ENCODE measurements at places on chromosomes 7 and 10.

GRCh38 chr7:151081170-151082101 lies 827 bp upstream of the FASTK start:
- no peak for DNase-seq

DNA sequence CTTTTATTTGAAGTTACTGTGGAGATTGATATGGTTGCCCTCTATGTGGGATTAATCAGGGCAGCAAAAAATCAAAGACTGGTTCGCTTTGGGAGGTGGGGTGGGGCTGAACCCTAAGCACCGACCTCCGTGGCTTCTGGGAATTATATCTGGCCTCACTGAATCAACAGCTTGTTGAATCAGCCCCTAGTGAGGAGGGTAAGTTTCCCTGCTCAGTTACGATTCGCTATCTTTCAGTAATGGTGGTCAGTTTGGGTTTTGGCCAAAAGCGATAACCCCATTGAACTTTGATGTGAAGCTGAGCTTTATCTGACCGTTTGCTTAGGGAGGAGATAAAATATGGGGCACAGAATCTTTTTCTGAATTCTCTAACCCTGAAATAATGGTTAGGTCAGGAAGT lies 16.6 kb upstream of the ARPC1A start:
- DNase-seq, result no peak

DNA sequence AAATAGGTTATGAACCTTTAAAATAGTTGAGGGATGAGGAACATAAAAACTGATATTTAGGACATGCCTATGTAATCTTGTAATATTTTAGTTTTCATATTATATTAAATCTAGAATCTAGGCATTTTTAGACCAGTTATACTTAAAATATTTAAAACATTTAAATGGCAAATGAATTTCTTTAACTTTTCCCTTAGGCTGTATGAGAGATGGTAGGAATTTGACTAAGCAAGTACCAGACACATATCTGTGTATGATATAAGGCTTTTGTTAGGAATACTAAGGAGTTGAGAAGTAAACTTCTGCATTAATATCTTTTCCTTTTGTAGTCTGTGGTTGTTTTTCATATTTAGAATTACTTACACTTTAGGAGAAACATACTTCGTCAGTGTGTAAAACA lies 25.1 kb downstream of the SEPTIN7 start:
- no peak for DNase-seq

DNA sequence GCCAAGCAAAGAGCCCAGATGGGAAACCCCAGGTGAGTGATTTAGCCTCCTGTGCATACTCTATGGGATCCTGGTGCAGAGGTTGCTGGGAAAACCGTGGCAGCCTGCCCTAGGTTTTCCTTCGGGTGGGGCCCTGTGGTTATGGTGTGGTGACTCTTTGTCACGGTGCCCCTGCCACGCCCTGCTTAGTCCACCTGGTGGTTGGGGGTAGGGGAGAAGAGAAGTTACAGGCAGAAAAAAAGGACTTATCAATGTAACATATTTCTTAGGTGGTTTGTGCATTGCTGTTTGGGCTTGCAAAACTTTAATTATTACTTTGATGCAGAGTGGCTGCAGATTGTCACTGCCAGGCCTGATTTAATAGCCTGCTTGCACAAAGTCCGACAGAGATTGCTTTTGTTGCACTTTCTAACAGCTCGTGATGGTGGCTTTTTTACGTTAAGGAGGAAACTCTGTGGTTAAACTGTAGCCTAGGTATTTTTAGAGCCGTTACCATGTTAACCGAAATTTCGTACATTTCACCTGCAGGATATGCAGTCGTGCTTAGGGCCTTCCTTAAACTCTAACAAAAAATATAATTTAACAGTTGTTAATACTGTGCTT lies 197.4 kb downstream of the RNLS start:
- peak; percentile 85 for DNase-seq

DNA sequence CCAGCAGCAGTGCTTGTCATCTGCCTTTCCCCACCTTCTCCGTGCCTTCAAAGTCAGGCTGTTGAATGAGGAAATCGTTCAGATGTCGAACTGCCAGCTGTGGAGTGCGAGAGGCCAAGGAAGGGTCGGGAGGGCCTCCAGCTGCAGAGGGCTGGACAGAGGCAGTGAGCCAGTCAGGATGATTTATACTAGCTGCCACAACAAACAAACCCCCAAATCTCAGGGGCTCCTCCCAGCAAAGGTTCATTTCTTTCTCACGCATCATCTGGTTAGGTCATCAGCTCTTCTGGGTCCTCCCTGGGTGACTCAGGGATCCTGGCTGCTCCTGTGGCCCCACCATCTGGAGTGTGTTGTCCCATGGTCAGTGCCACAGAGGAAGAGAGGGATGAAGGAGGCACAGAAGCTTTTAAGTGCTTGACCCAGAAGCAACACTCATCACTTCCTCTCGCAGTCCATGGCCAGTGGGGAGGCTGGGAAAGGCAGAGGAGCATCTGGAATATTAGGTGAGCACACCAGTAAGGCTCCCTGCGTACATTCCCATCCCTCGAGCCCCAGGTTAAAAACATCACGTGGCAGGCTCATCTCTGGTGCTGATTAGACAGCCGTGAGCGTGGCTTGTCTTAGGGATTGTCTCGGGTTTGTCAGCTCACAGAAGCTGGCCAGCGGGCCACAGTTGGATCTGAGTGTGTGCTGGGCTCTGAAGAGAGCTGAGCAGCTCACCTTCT lies 140.7 kb downstream of the RGS10 start:
- DNase-seq, result no peak

- no peak for DNase-seq
Observed at GRCh38 chr10:119377451-119377957, 165.0 kb downstream of the RGS10 start.

GRCh38 chr7:12648704-12649261 lies 38.6 kb upstream of the ARL4A start:
- DNase-seq, result no peak

GRCh38 chr7:108114117-108114841 lies 15.9 kb downstream of the LAMB4 start:
- DNase-seq, result no peak

DNA sequence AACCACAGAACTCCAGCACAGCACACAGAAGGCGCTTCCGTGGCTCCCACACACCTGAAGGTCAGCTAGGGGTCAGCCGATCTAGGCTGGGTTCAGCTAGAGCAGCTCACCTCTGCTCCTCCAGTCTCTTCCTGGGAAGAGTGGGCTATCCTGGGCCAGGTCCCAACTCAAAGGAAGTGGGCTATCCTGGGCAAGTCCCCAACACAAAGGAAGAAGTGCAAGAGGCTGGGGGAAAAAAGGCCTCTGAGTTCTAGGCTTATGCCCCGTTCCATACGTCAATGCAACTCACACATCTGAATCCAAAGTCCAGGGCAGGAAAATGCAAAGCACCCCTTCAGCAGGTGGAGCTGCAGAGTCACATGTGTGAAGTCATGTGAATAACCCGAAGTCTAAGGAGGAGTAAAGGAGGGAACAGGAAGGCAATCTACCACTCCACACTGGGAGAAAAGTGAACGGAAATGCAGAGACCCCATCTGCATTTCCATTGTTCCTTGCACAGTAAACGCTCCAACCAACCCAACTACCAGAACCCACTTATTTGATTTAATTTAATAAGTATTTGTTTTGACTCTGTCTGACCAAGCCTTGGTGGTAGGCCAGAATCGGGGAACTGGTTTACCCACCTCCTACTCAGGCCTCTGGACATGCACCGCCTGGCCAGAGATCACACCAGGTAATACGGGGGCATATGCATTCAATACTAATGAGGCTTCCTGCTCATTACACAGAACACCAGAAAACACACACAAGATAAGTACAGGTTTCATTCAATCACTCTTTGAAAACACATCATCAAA lies 95.5 kb upstream of the RNF32 start:
- DNase-seq, result no peak

DNA sequence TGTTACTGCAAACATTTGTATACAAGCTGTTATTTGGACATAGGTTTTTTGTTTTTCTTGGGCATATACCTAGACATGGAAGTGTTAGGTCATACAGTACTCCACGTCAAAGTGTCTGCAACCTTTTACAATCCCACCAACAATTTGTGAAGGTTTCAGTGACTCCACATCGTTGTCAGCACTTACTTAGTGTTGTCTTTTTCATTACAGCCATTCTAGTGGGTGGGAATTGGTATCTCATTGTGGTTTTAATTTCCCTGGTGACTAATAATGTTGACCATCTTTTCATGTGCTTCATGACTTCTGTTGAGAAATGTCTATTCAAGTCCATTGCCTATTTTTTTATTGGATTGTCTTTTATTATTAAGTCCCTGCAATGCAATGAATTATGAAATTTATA lies 95.0 kb downstream of the UBE3C start:
- no peak for DNase-seq

DNA sequence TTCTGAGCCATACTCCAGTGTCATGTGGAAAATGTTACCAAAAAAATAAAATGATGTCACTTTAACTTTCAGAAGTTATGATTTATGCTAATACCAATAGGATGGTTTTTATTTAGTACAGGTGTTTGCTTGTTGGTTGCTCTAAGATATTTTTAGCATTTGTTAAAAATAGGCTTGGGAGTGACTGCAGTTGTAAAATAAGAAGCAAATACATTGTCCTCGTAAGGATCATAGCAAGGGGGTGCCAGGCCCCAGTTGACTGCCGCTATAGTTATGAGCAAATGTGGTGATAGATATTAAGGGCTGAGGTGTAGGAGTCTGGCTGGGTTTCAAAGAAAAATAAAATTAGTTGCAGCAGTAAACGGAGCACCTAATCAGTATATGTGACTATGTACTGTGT lies 354.4 kb upstream of the BMPER start:
- no peak for DNase-seq

DNA sequence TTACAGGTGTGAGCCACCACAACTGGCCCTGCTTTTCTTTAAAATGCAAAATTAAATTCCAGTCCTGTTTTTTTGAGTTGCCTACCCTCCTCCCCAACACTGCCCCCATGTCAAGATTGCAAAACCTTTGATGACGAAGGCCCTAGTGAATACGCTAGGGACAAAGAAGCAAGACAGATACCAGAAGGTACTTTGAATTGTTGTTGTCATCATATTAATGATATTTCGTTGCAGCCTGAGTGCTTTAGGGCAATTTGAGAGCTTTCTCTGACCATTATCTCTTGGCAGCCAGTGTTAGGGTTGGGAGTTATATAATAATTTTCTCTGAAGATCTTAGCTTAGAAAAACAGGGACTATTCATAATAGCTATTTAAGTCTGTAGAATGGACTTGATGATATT lies 7.1 kb downstream of the CCSER2 start:
- no peak for DNase-seq

DNA sequence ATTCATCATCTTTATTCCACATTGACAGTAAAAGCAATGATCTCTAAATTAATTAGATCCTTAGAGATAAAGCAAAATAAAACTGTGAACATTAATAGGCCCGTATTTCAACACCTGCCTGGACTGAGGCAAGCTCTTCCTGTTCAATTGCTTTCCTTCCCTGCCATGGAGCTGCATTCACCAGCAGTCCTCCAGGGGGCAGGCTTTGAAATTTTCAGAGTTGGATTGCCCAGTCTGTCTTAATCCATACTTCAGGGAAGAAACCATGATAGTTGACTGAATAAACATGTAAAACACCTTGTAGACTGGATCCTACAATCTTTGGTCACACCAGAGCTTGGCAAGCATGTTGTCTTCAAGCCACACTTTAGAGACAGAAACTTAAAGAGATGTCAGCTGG lies 936.6 kb downstream of the NRG3 start:
- DNase-seq, result no peak

GRCh38 chr7:1964913-1965578 lies 267.7 kb downstream of the MAD1L1 start:
- no peak for DNase-seq

DNA sequence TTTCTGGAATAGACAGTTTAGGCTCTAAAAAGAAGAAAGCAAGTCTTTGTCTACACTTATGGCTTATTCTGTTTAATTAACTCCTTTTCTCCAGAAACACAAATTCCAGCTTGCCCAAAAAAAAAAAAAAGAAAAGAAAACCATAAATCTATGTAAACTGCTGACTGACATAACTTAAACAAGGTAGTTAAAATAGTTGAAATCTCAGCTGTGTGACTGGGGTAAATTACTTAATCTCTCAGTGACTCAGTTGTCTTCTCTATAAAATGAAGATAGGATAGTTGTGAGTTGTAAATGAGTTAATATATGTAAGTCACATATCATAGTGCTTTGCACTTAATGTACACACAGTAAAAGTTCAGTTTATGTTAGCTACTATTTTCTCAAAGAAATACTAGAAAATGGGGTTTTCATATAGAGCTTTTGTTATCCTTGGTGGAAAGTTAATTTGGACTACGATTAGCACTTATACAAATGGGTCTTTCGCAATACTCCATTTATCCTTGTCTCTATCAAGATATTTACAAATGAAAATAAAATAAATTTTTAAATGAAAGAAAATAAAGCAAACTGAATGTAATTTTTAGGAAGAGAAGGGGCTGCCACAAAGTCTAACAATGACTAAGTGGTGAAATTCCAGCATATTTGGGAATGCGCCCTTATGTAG lies 200.9 kb downstream of the MBL2 start:
- no peak for DNase-seq

DNA sequence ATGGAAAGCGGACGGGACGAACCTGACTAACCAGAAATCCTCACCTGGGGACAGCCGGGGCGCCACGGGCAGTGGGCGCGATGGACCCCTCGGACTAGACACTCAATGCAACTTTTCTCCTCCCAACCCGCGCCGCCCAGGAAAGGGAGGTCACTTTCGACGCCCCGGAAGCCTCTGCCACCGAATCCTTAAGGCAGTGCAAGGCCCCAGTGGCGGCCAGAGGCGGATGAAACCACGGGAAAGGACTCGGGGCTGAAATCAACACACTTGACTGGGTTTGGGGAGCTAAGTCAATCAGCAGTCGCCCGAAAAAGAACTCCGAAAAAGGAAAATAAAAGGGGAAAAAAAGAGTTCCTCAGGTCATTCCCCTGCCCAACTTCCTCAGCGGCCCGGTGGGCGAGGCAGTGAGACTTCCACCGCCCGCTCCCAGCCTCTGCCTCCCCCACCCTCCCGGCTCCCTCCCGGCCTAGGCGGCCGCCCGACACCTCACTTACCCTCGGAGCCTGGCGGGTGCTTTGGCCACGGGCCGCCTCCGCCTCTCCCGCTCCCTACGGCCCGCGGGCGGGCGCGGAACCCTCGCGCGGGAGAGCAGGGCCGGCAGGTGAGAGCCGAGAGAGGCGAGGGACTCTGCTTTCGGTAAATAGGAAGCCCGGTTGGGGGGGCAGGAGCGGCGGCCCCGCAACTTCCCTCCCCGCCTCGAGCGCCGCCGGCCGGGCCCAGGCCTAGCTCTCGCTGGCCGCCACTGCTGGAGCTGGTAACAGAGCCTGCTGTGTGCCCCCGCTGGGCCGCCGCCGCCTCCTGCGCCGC lies 518 bp downstream of the WAPL start:
- peak; percentile 42 for DNase-seq

- DNase-seq, result peak; percentile 31
Observed at GRCh38 chr10:33046792-33047191, 88.8 kb upstream of the ITGB1 start.

- no peak for DNase-seq
Observed at GRCh38 chr10:126904818-126905701, at the start of gene DOCK1. TSS of gene DOCK1 (plus strand) at chr10:126905428. CDS start at chr10:126905518, 90 bp downstream.

All from CD8-positive, alpha-beta T cell (primary cell).